ENCODE measurements at places on chromosomes 2 and 18. TPM values are rescaled to one million over a fixed set of nuclear protein-coding genes. Genes with fewer than 3 reads are reported as not detected.

- no peak for DNase-seq
These were observed 1.2 kb downstream of the CNOT11 start for GRCh38 chr2:101253703-101254450.

- DNase-seq: no peak
These were observed 33.4 kb downstream of the THSD7B start for GRCh38 chr2:136798766-136799165.

GRCh38 chr2:160397530-160397865, 96.1 kb downstream of the RBMS1 start:
- no peak for DNase-seq

DNA sequence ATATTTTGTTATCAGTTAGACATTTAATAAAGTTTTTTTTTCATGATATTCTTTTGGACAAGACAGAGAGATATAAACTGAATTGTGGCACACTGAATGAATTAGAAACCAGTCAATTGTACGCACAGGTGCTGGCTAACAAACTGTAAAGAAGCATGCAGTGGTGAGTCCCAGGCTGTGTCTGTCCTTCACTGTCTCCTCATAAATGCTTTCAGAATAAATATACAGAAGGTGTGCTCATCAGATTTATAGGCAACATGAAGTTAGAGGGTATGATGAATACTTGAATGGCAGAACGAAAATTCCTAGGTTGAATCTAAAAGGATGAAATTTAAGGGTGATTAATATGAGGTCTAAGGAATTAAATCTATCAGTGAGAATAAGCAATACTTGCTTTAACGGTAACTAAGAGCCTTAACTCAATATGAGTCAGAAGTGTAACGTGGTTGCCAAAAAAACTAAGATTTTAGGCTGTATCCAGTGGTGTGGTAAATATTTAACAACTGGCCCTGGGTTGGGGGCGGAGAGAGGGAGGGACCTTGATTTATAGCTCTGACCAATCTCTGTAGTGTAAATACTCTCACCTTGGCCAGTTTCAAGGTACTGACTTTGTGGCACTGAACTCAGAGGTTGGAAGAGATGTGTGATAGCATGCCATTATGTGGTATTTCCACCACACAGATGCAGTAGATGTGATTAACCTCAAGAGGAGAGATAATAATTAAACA, 41.9 kb upstream of the AAK1 start:
- no peak for DNase-seq

DNA sequence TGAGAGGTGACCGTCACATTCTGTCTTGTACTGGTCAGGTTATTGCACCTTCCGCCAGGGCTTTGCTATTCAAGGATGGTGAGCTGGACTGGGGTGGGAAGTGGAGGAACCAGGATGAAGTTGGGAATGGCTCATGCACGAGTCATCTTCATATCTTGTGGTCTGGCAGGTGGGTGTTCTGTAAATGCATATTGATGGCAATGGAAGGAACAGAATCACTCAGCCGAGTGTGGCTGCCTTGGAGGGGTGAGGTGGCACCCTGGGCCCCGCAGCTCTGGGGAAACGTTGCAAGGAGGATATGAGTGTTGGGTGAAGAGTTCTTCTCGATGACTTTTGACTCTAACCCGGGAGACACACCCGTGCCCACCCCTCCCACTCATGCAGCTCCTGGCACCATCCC, 1.2 kb downstream of the NEU2 start:
- no peak for DNase-seq

GRCh38 chr2:150931451-150931850, 330.2 kb downstream of the RBM43 start:
- DNase-seq: no peak

DNA sequence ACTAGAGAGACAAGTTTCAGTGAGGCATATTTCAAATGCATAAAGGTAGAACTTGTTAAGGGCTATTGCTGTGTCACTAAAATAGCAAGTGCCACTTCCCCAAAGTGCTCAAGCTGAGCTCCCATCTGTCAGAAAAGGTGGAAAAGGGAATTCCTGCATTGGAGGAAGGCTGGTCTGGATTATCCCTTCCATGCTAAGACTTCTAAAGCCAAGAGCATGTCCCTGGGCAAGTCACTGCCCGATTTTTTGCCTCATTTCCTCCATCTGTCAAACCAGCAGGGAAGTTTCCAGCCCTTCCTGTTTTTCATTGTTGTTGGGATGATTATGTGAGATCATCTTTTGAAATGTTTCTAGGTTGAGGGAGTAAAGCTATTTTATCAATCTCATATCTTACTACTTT, 175.5 kb downstream of the SETBP1 start:
- DNase-seq: no peak

GRCh38 chr2:69032336-69032735, 19.4 kb downstream of the ANTXR1 start:
- DNase-seq: no peak

- no peak for DNase-seq
These were observed 48.7 kb downstream of the TTC39C start for GRCh38 chr18:24063121-24063731.

GRCh38 chr2:104840156-104840555, 13.8 kb upstream of the POU3F3 start:
- DNase-seq: no peak

GRCh38 chr18:12478269-12479047, 70.7 kb downstream of the PRELID3A start:
- DNase-seq: no peak

DNA sequence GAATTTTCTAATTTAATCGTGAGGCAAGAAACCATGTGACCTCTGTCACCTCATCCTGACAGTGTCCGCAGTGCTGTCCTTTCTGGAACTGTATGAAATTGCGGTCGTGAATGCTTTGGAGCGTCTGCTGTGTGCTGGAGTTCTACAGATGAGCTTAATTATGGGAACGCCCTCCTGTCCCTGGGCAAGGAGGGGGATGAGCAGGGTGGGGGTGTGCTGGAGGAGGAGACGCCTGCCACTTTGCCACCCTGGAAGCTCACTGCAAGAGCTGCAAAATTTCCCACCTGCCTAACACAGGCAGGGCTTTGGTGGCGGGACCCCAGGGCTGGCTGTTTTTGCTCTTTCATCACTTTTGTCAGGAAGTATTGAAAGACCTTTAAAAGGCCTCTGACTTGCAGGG, 6.5 kb downstream of the LPIN1 start:
- no peak for DNase-seq

DNA sequence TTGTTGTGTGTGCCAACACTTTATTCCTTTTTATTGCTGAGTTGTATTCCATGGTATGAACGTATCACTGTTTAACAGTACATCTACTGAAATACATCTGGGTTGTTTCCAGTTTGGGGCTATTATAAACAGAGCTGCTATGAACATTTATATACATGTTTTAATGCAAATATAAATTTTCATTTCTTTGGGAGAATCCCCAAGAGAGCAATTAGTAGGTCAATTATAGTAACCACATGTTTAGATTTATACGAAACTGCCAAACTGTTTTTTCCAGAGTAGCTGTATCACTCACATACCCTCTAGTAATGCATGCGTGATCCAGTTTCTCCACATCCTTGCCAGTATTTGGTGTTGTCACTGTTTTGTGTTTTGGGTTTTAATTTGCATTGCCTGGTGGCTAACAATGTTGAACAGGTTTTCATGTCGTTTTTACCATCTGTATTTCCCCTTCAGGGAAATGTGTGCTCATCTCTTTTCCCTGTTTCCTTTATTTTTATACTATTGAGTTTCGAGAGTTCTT, 81.0 kb downstream of the TMEM131 start:
- DNase-seq: no peak

GRCh38 chr2:142100139-142100873, 30.5 kb downstream of the LRP1B start:
- no peak for DNase-seq

DNA sequence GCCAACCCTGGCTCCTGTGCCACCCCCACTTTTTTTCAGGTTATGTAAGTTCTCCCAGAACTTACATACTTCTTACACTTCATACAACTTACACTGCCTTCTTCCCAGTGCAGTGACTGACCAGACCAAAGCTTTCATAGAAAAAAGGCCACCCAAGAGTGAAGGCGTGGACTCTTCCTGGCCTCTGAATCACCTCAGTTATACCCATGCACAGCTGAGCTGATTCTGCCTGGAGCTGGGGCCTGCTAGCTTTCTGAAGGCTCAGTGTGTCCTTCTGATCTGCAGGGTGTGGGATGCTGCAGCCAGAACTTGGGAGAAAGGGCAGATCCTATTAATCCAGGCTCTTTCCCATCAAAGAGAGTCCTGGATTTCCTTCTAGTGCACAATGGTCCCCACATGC, 216.1 kb downstream of the TTC32 start:
- DNase-seq: no peak

SEPTIN2 gene
- 248 TPM for total RNA-seq

ELOA2 gene
- total RNA-seq: not detected

ZBTB7C gene
- 8.1 TPM for total RNA-seq

PREB gene
- total RNA-seq: 116 TPM

DSG4 gene
- total RNA-seq: not detected

RNF138 gene
- not detected for total RNA-seq

FOXI3 gene
- total RNA-seq: not detected

PDE1A gene
- 4.8 TPM for total RNA-seq

MROH2A gene
- not detected for total RNA-seq

NXPH2 gene
- total RNA-seq: not detected

ANKRD36C gene
- total RNA-seq: 12.1 TPM

TMEM17 gene
- total RNA-seq: not detected

Data from ascending aorta (tissue), 2 donors.